ENCODE measurements at places on chromosomes 1 and 21.

DNA sequence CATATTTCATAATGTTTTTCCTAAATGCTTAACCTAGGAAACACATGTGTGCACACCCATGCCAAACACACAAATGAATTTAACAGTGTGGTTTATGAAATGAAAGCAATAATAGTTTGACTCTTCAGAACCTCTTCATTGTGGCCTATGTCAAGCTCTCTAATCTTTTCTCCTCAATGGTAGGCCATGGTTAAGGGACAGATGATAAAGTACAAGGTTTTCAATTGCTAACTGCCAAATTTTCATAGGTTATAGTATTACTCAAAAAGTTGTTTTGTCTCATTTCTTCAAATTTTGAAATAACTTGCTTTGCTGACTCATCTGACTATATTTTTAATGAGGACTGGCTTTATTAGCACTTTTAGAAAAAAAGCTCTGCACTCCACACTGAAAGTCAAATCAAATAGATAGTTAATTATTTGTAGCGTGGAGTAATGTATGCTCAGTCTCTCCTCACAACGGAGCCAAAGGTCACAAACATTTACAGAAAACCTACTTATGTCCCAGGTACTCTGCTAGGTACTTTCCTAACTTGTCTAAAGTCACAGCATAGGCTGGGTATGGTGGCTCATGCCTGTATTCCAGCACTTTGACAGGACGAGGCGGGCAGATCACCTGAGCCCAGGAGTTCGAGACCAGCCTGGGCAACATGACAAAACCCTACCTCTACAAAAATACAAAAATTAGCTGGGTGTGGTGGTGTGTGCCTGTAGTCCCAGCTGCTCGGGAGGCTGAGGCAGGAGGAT is 3.0 kb upstream of the ADCY10 start:
- DNase-seq = no peak

- DNase-seq = no peak
Measured at GRCh38 chr1:108845446-108845845, 11.4 kb downstream of the AKNAD1 start.

DNA sequence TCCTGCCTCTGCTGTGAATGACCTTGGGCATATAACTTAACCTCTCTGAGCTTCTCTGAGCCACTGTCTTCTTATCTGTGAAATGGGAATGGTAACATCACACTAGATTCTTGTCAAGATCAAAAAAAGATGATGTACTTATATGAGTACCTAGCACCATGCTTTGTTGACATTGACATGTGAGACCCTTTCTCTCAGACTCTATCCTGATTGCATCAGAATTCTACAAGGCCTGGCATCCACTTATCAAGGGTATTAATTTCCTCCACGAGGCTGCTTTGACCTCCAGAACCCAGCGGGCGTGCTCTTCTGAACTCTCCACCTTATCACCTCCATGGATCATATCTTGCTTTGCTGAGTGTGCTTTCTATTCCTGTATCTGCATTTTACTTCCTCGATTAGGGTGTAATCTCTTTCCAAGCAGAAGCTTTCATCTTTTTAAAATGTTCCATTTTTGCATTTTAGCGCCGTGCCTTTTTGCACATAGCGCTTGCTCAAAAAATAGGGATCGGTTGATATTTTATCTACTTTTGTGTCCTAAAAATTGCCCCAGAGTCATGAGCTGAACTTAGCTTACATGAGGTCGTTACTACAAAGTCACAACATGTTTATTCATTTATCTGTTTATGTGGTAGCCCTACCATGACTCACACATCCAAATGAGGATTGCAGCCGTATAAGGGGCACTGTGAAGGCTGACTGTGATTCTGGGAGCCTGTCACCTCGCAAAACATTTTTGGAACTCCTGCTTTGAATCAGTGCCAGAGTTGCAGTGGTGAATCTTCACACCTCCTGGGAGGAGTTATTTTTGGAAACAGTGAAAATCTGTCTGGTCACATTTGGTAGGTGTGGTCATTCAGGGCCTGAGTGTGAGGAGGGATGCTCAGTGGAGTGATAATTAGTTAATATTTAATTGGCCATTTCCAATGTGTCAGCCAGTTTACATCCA is 63.2 kb downstream of the IER5 start:
- no peak for DNase-seq

GRCh38 chr1:228842094-228842775 is 107.0 kb downstream of the RHOU start:
- DNase-seq = no peak

- DNase-seq = no peak
Measured at GRCh38 chr1:23290836-23291565, 53.1 kb downstream of the HNRNPR start.

DNA sequence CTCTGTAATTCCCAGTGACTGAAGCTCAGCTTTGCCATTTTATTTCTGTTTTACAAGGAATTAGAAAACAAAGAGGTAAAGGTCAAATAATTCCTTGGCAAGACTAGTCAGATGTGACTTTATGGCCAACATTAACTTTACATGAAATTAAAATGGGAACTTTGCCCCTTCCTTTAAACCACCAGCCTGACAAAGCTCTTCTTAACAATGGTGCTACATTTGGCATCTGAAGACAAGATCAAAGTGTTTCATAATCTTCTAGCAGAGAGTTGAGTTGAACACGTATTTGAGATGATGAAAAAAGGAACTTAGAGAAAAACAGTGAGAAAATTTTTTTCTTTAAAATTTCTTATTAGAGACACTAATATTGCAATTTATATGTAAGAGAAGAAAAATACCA is 193.8 kb downstream of the AK5 start:
- DNase-seq = no peak

GRCh38 chr1:164858096-164858632 is 299.2 kb downstream of the PBX1 start:
- no peak for DNase-seq

- DNase-seq = no peak
Measured at GRCh38 chr1:209012443-209013196, 570.9 kb upstream of the CAMK1G start.

- DNase-seq = no peak
Measured at GRCh38 chr1:236016083-236016482, 48.8 kb downstream of the NID1 start.

DNA sequence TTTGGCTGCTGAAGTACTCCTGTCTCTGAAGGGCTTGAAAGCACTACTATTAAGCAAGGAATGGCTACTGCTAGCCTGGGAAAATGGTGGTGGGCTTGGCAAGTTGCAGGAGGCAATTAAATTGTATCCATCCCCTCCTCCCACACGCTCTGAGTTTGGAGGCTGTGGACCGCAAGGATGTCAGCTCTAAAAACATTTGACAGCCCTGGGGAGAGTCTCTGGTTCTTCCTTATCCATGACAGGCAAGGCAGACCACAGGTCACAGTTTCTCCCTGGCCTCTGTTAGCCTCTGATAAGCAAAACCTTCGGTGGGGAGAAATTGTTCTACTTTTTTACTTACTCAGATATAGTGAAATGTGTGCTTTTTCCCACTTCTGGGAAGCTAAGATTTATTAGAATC is 46.6 kb downstream of the S1PR1 start:
- DNase-seq = no peak

DNA sequence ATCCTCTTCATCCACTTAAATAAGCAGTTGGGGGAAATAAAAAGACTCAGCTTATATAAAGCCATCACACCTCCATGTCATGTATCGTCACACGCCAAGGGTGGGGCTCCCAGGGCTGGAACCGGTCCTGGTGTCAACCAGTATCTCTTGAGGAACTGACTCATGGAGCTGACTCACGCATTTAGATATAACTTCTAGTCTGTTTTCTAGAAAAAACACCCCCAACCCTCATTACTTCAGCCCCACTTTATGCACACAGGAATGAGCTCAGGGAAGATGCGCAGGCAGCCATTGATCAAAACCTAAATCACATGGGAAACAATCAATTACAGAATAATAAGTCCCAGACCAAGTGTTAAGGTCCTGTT is 6.9 kb upstream of the IL22RA1 start:
- DNase-seq = peak; percentile 54

- DNase-seq = no peak
Measured at GRCh38 chr1:90924982-90925381, 96.9 kb downstream of the ZNF644 start.

GRCh38 chr1:185775501-185775900 is 41.3 kb downstream of the HMCN1 start:
- no peak for DNase-seq

DNA sequence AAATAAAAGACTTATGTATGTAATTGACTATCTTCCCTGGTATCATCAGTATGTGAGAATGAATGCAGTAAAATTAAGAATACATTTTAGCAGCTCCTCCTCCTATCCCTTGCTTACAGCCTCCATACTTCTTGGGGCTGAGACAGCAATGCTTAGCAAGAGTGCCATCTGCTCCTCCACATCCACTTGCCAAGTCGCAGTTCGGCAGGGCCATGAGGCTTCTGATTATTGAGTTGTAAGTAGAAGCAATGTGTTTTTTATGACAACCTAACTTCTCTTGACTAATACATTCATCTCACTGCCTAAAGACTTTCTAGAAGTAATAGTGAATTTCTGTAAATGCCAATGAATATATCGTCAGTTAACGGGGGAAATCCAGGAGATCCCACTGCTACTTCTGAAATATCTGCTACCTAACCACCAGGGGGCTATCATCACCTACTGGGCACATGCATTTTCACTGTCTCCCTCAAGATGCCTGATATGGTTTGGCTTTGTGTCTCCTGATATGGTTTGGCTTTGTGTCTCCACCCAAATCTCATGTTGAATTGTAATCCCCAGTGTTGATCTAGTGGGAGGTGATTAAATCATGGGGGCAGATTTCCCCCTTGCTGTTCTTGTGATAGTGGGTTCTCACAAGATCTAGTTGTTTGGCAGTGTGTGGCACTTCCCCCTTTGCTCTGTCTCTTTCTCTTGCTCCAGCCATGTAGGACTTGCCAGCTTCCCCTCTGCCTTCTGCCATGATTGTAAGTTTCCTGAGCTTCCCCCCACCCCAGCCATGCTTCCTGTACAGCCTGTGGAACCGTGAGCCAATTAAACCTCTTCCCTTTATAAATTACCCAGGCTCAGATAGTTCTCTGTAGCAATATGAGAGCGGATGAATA is 59.6 kb downstream of the EXTL2 start:
- no peak for DNase-seq

DNA sequence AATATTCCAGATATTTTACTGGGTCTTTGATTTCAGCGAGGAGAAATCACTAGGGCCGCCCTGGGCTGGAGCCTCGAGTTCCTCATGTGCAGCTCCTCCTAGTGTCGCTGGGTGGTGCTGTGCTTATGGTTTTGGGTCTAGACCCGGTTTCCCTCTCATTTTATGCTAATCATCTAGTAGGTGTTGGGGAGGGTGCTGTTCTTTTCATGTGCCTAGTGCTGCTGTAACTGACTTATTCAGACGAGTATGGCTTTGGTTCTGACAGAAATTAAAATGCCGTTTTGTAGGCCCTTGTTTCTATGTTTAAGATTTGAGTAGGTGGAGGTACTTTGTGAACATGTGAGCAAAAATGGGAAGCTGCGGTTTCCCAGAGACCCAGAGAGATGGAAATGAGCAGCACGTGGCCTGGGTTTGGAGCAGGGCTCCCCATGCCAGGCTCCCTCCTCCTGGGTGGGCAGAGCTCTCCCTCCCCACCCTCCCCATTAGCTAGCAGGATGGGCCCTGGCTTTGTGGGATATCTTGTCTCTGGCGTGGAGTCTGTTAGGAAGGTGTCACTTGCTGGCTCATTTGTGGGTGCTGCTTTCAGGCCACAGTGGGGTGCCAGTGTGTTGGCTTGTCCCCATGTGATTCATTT is 74.0 kb upstream of the GPR88 start:
- DNase-seq = peak; percentile 24

- DNase-seq = no peak
Measured at GRCh38 chr1:191034132-191034531, 556.5 kb upstream of the BRINP3 start.

DNA sequence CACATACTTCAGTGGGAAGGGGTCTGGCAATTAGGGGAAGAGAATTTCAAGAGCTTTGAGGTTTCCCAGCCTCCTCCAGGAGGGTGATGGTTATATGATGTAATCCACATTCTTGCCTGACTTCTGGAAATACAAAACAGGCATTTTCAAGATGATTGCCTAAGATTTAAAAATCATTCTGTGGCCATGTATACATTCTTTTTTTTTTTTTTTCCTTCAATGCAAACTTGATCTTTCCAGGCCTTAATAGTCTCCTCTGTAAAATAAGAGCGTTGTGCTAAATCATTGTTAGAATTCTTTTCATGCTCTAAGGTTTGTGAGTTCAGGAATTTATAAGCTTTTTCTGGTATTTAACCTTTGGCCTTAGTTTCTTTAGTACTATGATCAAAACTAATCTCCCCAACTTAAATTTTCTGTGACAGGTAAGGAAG is 192.3 kb upstream of the HMCN1 start:
- no peak for DNase-seq

GRCh38 chr1:3459940-3460671 is 5.6 kb downstream of the ARHGEF16 start:
- no peak for DNase-seq

GRCh38 chr1:244106176-244106575 is 55.1 kb downstream of the ZBTB18 start:
- no peak for DNase-seq

- DNase-seq = no peak
Measured at GRCh38 chr1:208943291-208943690, 640.2 kb upstream of the CAMK1G start.

DNA sequence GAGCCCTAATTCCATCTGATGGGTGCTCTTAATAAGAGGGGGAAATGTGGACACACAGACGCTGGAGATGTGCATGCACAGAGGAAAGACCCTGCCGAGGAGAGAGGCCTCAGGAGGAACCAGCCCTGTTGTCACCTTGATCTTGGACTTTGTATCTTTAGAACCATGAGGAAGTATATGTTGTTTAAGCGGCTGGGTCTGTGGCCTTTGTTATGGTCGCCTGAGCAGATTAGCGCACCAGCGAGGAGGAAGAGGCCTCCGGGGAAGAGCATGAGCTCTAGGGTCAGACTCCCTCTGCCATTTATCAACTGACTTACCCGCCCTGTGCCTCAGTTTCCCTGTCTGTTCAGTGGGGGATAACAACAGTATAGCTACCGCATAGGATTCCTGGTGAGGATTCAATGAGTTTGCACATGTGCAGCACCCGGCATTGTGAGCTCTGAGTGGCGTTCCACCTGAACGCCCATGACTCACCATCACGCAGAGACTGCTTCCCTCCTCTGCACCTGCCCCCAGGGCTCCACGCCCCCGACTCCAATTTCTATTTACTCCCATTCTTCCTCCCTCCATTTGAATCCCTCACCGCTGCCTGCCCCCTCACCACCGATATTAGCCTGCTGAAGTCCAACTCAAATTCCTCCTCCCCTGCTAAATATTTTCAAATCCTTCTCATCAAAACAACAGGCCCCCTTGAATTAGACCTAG is 67.2 kb downstream of the ATP5PO start:
- no peak for DNase-seq

DNA sequence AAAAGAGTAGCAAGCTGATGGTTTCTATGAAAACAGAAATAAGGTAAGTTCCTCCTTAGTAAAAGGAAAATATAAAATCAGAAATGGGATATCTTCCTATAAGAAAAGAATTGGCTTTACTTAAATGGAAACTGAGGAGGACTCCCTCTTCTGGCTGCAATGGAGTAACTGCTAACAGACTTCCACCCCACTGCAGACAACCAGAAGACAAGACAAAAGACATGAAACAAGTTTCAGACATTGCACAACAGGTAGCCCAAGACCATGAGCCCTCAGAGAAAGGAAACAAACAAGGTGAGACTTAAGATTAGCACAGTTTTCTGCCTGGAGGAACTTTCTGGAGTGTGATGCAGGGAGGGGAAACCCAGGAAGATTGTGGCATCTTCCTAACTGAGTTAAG is 17.0 kb upstream of the OLFML2B start:
- DNase-seq = no peak

Measured in HS-27A (cell line).